ENCODE measurements at places on chromosomes 1 and 21. TPM values are rescaled to one million over a fixed set of nuclear protein-coding genes. Genes with fewer than 3 reads are reported as not detected.

The OR2T2 gene
- total RNA-seq: not detected

The CADM3 gene
- not detected for total RNA-seq

The IGFN1 gene
- total RNA-seq: 0.46 TPM

The AADACL4 gene
- not detected for total RNA-seq

The MAP10 gene
- total RNA-seq: 1.7 TPM

- DNase-seq: no peak
Measured at GRCh38 chr1:218330043-218330623, 15.0 kb upstream of the TGFB2 start.

- peak; percentile 38 for DNase-seq
Measured at GRCh38 chr1:114152508-114153260, 985 bp downstream of the SYT6 start.

DNA sequence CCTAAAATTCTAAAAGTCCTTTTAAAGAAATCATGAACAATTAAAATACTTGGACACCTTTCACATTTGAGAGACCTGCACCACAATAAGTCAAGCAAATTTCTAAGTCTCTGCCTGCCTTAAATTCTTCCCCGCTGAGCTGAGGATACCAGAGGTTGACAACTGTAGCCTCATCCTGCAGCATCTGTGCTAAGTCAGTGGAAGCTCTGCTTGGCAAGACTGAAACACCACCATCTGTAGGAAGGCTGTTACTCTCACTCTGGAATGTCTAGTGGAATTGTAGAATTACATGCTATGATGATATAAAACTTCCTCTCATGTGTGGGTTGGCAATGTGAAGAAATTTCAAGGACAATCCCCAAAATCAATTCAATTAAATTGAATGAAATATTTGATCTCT lies 1756.5 kb downstream of the NCAM2 start:
- no peak for DNase-seq

DNA sequence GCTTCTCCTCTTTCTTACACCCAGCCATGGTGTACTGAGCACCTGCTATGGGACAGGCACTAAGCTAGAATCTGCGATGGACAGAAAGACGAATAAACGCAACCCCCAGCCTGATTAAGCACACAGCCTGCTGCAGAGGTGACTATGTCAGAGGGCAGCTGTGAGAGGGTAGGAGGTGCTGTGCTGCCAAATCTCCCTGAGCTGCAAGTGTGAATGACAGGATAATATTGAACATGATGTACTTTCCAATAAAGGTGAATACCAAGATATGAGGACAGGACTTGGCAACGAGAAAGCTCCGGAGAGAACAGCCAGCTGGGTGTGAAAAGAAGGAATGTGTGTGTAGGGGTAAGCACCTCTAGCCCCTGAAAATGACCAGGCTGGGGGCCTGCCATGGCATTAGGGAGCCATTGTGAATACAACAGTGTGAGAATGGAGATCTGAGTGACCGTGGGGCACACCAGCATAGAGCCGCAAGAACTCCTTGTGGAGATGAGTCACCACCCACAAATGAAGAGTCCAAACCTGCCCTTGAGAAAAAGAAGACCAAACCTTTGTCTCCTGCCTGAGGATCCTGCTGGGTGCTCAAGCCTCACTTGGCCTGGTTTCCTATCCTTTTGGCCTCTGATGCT lies 83.0 kb upstream of the ATF3 start:
- no peak for DNase-seq

GRCh38 chr1:229526695-229527094 lies 18.6 kb upstream of the NUP133 start:
- DNase-seq: no peak

GRCh38 chr1:85398391-85399064 lies 66.4 kb downstream of the DDAH1 start:
- no peak for DNase-seq
